CD4-positive, alpha-beta T cell treated with Interleukin-12 subunit alpha and Interleukin-12 subunit beta, for 1 hour (primary cell): ENCODE measurements at places on chromosomes 4 and X.

DNA sequence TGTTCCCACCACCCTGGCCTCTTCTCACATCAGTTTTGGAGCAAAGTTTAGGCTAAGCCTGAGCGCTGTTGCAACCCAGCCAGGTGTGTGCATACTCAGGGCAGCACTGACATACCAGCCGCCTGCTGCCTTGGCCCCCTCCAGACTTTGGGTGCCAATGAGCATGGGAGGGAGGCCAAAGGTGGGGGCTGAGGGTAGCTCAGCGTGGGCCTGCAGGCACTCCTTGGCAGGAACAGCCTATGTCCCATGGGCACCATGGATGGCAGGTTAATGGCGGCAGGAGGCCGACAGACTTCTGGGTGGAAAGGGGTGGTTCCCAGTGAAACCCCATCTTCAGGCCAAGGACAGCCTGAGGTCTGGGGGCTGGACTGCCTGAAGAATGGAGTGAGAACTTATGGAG lies 462.2 kb downstream of the ADGRL3 start:
- no peak for DNase-seq

GRCh38 chrX:24178441-24178840 lies 28.9 kb downstream of the ZFX start:
- DNase-seq, result no peak

GRCh38 chr4:161419822-161420221 lies 744.0 kb downstream of the FSTL5 start:
- DNase-seq, result no peak

- no peak for DNase-seq
Measured at GRCh38 chrX:9857575-9858474, 71.6 kb downstream of the SHROOM2 start.

DNA sequence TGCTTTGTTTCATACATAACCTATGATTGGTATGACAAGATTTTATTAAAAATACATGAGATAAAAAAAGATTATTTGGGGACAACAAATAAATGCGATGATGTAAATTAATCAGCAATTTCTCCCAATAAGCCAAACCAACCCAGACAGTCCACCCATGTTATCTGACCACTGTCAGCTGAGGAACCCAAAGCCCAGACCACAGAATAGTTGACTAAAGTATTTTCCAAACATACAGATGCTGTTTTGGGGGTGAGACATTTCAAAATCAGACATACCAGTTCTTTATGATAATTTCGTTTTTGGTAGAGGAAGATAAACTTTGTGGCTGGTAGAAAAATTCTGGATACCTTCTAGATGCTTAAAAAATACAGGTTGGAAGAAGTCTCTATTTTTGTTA lies 650.8 kb upstream of the FAM241A start:
- no peak for DNase-seq

GRCh38 chr4:43758836-43759235 lies 689.8 kb downstream of the KCTD8 start:
- DNase-seq, result no peak

DNA sequence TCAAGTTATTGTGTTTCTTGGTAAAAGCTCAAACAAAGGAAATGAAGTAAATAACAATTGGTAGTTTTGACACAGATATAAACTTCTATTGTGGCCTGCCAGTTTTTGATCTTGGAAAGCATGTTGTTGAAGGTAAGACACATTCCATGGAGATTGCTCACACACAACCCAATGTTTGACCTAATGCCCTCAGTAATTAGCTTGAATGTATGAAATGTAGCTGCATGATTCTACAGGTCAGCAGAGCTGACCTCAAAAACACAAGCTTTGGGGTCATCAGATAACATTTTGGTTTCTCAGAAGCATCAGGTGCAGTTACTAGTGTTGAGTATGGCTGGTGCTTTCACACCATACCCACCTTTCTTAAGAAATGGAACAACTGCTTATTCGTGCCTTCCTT lies 16.5 kb downstream of the GPR173 start:
- DNase-seq, result no peak
